ENCODE measurements at places on chromosomes 16 and 17.

- DNase-seq: no peak
Observed at GRCh38 chr17:45101883-45102811, 30.2 kb downstream of the PLCD3 start.

- DNase-seq: peak; percentile 97
Observed at GRCh38 chr17:4247361-4247970, 16.3 kb downstream of the ANKFY1 start.

GRCh38 chr16:86217891-86218270 lies 292.4 kb upstream of the FOXF1 start:
- no peak for DNase-seq

- no peak for DNase-seq
Observed at GRCh38 chr17:7208754-7209460, 10.7 kb downstream of the DLG4 start.

GRCh38 chr16:1958715-1959268 lies 546 bp upstream of the NDUFB10 start:
- DNase-seq: no peak

GRCh38 chr17:77422104-77422747 lies 281.5 kb downstream of the SEC14L1 start:
- no peak for DNase-seq

DNA sequence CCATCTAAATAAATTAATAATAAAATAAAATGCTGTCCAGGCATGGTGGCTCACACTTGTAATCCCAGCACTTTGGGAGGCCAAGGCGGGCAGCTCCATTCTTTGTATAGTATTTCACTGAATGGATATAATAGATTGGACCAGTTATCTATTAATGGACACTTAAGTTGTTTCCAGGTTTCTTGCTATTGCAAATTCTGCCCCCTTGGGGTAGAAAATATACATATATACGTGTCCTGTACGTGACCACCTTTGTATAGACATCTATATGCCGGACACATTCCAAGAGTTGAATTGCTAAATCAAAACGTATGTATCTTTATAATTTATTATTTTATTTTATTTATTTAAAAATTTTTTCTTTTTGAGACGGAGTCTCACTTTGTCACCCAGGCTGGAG lies 3.9 kb upstream of the EXOC7 start:
- no peak for DNase-seq

DNA sequence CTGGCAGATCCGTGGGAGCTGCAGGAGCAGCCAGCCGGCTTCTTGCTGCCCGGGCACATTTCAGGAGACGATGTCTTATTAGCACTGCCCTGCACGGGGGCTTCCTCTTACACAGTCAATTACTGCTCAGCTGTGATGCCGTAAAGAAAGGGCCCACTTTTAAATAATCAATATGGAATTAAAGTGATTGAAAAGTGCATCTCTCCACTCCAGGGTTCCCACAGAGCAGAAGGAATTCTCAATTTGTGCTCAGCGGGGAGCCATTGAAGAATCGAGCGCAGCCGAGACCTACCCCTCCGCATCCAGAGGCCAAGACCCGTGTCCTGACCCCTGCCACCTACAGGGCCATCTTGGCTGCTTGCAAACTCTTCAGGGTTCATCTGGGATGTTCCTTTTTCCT lies 399.4 kb upstream of the C16orf82 start:
- DNase-seq: no peak

DNA sequence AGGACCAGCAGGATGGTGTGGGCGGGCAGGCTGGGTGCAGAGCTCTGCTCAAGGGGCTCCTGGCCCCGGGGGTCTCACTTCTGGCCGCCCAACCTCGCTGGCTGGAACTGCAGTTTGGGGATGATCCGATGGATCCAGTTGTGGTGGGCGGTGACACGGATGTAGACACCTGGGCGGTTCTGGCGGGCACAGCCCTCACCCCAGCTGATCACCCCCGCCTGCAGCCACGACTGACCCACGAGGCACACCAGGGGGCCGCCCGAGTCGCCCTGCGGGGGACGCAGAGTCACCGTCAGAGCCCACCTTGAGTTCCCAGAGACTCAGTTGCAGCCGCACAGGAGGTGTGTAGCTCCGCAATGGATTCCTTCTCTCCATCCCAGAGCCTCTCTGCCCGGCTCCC lies 7.5 kb downstream of the PRSS27 start:
- DNase-seq: no peak

- DNase-seq: no peak
Observed at GRCh38 chr17:31281061-31281460, 16.0 kb downstream of the OMG start.

DNA sequence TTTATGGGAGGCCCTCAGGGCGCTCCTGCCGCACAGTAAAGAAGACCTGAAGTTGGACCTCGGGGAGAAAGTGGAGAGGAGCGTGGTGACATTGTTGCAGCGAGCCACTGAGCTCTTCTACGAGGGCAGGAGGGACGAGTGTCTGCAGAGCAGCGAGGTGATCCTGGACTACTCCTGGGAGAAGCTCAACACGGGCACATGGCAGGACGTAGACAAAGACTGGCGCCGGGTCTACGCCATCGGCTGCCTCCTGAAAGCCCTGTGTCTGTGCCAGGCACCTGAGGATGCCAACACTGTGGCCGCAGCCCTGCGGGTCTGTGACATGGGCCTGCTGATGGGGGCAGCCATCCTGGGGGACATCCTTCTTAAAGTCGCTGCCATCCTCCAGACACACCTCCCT lies 6.8 kb downstream of the KDM8 start:
- DNase-seq: no peak

GRCh38 chr17:19239544-19239943 lies 2.4 kb downstream of the EPN2 start:
- no peak for DNase-seq

DNA sequence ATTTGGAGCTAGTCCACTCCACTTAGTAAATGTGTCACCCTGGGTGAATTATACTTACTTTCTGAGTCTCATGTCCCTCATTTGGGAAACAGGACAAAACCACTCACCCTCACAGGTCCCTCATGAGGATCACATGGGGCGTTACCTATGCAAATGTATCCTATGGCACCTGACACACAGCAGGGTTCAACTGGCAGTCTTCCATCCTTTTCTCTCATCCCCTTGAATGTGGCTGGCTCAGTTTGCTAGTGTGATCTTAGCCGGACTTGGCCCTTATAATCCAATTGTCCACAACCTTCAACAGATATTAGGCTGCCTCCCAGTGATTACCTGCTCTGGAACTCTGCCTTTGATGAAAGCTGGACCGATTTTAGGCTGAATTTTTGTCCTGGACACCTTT lies 308.8 kb downstream of the MAP2K6 start:
- no peak for DNase-seq

GRCh38 chr16:47664653-47665325 lies 203.7 kb downstream of the PHKB start:
- DNase-seq: no peak

GRCh38 chr17:48472411-48473281 lies 42.6 kb upstream of the SKAP1 start:
- DNase-seq: peak; percentile 43

DNA sequence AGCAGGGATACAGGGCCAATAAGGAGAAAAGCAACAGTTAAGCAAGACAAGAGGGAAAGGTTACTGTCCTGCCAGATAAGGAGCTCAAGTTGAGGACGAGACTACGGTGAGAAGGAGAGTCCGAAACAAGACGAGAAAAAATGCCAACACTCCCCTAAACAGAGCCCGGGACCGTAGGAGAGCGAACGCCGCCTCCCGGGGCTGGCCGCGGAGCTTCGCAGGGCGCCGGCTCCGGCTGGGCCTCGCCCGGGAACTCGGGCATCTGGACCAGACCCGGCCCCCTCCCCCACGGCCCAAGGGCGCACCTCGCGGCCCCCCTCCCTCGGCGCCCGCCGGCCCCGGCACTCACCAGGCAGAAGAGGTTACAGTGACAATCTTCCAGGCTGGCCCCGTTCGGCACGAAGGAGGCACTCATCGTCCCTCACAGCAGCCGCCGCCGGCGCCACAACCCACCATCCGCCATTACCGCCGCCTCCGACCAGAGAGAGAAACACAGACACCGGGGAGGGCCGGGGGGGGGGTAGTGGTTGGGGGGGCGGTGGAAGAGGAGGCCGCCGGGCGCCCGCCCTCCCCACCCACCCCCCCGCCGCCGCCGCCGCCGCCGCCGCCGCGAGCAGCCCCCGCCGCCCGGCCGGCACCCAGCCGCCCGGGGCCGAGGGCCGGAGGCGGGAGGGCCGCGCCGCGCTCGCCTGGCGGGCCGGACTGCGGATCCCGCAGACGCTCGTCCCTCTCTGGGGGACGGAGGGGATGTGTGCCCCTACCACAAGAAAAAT lies at the start of gene MED13:
Gene MED13 (minus strand): TSS at position 488 of the 773 bp plus-strand sequence. CDS start 73 bp downstream, at position 415.
- DNase-seq: peak; percentile 32

GRCh38 chr17:73591296-73592078 lies 52.8 kb downstream of the SDK2 start:
- DNase-seq: peak; percentile 66

- no peak for DNase-seq
Observed at GRCh38 chr16:4830408-4830807, 16.7 kb downstream of the GLYR1 start.

DNA sequence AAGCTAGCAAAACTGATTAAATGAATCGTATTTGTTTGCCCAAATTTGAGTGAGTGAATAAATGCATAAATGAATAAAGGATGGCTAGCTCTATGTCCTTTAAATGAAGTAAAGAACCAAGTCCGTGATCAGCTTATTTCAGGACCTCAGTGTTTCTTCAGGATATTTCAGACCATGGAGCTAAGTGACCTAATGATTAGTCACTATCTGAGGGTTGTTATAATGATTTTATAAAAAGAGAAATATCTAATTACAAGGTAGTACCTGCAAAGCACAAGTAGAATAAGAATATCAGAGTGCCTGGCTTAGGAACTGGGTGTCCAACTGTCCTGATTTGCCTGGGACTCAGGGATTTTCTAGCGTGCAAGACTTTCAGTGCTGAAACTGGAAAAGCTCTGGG lies 12.5 kb downstream of the KCNJ2 start:
- DNase-seq: no peak

- DNase-seq: peak; percentile 10
Observed at GRCh38 chr17:58121925-58122324, 26.3 kb upstream of the OR4D1 start.

DNA sequence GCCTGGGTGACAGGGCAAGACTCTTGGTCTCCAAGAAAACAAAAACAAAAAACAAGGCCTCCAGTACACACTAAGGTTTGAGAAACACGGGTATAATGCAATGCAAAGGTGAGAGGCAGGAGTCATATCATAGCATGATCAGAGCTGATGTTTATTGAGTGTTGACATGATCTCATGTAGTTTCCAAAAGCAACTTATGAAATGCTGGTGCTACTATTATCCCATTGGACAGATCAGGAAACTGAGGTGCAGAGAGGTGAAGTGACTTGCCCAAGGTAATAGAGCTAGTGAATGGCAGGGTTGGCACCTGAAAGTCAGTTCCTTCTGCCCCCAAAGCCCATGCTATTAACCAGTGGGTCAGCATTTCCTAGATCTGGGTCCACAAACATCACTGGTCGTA lies 3.1 kb upstream of the NPIPB7 start:
- no peak for DNase-seq

Measured in NCI-H1436 (cell line).